NCI-H2081 (cell line): ENCODE measurements at places on chromosomes 12 and 14.

- no peak for DNase-seq
Observed at GRCh38 chr12:89768586-89769482, 60.2 kb upstream of the ATP2B1 start.

DNA sequence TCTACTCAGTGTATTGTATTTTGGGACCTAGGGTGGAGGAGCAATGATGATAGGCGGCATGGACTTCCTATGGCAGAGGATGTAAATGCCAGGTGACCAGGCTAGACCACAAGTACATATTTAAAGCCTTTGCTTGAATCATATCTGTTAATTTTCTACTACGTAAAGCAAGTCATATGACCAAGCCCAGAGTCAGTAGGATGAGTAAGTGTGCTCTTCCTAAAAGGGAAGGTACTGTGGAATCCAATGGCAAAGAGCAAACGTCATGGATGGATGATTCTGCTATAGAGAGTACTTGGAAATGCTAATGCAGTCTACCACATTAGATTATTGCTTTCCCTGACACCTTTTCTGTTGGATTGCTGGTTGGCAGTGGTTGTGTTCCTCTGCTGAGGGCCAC lies 16.8 kb downstream of the GPATCH2L start:
- DNase-seq = no peak

GRCh38 chr12:88538697-88539096 lies 41.6 kb downstream of the KITLG start:
- no peak for DNase-seq

DNA sequence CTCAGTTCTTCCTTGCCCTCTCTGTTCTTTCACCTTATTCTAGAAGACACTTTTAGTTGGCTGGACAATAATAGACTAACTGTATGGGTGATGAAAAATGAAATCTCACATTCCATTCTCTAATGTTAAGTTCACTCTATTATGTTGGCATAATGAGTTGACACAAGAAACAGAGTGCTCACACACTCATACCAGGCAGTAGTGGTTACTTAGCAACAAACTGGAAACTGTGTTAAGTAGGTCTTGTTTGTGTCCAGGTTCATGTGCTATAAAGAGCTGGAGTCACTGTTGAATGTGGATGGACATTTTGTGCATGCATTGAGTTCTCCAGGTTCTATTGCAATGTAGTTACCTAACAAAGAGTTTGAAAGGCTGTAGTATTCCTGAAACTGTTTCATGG lies 16.9 kb upstream of the PPP4R4 start:
- no peak for DNase-seq

DNA sequence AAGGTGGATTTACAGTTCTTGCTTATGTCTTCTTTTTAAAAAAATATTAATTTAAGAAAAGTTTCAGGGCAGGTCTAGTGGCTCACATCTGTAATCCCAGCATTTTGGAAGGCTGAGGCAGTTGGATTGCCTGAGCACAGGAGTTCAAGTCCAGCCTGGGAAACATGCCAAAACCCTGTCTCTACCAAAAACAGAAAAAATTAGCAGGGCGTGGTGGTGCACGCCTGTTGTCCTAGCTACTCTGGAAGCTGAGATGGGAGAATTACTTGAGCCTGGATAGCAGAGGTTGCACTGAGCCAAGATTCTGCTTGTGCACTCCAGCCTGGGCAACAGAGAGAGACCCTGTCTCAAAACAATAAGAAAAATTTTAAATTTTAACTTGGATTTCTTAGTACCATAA lies 5.4 kb upstream of the TAS2R46 start:
- peak; percentile 22 for DNase-seq

- peak; percentile 15 for DNase-seq
Observed at GRCh38 chr14:47044841-47045240, 393.3 kb upstream of the RPL10L start.

DNA sequence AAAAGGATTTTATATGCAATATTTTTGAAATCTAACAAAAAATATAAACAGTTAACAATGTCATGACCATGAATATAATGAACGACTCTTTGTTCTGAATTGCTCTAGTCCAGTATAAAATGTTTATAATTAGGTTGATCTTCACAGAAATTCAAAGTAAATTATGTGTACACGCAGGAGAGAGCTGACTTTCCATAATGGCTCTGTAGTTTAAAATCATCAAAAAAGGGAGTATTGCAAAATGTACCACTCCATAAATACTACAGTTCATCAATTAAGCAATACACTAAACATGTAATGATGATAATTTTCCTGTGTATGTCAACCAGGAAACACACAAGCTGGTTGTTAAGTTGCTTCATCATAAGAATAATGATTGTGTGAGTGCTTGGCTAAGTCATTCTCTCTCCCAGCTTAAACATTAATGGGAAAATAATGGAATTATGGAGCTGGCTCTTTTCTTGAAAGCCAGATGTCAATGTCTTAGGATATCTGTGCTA lies 189.5 kb upstream of the PLEKHG7 start:
- no peak for DNase-seq

DNA sequence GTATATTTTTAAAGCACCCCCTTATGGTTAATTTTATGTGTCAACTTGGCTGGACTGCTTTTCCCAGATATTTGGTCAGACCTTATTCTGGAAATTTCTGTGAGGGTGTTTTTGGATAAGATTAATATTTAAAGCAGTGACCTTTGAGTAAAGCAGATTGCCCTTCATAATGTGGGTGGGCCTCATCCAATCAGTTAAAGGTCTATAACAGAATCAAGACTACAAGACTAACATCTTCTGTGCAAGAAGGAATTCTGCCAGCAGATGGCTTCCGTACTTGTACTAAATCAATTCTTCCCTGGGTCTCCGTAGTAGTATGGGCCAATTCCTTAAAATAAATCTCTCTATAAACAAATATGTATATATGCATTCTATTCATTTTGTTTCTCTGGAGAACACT lies 257.6 kb downstream of the ETNK1 start:
- DNase-seq = no peak

- DNase-seq = no peak
Observed at GRCh38 chr12:18907127-18907526, 169.2 kb downstream of the CAPZA3 start.

DNA sequence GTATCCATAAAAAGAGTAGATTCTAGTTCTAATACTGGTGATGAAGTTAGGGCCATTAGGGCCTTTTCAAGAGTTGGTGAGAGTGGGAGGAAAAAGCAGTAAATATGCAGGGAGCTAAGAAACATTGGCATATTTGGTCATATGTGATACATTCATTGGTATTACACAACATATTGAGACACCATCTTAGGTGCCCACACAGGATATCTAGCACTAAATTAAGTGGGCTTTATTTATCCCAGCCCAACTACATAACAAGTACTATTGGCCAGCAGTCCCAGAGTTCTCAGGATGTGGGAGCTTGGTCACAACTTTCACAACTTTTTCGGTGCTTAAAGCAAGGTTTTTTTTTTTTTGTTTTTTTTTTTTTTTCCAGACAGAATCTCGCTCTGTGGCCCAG lies 2.0 kb upstream of the ING4 start:
- DNase-seq = no peak

DNA sequence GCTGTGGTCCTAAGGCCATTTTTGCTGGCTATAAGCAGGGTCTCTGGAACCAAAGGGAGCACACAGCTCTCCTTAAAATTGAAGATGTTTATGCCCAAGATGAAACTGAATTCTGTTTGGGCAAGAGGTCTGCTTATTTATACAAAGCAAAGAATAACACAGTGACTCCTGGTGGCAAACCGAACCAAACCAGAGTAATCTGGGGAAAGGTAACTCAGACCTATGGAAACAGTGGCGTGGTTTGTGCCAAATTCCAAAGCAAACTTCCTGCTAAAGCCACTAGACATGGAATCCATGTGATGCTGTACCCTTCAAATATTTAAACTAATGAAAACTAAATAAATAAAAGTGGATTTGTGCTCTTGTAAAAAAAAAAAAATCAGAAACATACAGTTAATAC lies 29.6 kb upstream of the BICDL1 start:
- no peak for DNase-seq

GRCh38 chr12:1234073-1234472 lies 243.1 kb downstream of the ERC1 start:
- no peak for DNase-seq

DNA sequence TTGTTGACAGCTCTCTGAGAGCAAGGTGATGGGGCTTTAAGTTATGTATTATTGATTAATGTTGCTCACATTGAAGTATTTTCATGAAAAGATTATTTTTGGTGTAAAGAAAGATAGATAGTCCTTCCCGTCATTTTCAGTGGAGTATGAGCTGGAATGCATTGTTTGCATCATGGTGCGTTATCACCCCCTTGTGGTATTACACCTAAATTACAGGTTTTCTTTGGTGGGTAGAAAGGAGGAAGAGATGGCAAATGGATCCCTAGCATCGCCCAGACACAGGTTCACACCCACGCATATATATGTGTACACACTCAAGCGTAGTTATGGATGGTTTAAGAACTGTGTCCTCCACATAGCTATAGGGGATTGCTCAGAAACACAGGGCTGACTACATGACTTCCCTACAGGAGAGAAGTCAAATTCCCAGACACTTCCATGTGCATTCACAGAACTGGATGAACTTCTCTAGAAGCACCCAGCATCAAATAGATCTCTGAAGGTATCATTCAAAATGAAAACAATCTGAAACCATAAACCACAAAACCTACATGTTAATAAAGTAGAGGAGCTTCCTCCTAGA lies 14.4 kb upstream of the SERPINA10 start:
- no peak for DNase-seq

DNA sequence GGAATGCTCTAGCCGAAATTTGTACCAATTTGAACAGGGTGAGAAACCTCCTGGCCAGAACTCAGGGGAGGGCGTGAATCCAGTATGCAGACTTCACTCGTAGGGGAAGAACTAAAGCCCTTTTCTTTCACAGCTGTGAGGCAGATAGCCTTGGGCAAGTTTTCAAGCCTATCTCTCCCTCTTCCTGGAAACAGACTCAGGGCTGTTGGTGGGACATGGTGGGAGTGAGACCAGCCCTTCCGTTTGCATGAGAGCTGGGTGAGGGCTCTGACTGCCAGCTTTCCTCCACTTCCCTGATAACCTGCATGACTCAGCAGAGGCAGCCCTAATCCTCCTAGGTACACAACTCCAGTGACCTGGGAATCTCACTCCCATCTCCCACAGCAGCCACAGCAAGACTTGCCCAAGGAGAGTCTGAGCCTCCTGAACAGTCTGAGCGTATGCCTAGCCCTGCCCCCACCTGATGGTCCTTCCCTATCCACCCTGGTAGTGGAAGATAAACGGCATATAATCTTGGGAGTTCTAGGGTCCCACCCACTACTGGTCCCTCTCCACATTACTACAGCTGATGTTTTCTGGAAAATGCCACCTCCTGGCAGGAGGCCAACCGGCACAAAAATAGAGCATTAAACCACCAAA lies 170.1 kb upstream of the AMIGO2 start:
- DNase-seq = no peak

DNA sequence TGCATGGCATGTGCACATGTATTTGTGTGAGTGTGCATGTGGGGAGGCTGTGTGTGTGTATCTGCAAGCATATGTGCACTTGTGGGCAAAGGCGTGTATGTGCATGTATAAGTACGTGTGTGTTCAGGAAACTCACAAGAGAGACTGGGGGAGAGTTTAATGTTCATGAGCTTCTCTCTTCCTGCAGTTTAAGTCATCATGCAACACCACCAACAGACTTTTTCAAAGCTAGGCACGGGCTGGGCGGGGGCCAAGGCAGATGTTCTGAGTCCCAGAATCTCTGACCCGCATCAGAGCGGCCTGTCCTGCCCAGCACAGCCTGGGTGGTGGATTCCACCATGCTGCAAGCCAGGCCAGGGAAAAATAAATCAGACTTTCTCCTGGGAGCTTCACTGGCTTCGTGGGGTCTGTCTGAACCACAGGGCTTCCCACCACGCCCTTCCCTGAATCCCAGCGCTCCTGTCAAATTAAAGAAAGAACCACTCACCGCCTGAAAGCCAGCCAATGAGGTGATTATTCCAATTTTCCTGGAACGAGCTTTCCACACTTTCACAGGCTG lies 75.7 kb downstream of the PITPNM2 start:
- no peak for DNase-seq

GRCh38 chr12:122167356-122167925 lies 6.6 kb downstream of the IL31 start:
- no peak for DNase-seq

DNA sequence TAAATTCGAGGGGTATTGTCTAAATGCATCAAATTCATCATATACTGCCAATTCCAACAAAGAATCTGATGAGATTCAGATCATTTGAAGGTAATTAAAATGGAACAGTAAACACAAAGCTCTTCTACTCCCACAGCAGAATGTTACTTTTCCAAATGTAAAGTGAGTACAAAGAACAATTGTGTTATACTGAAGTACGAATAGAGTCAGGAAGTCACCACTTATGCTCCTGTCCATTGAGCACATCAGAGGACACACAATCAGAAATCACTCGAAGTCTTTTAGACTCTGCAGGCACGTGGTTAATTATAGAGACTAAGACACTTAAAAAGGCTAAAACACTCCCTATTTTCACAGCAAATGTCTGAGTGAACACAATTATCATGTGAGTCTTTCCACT lies 388.5 kb upstream of the MIS18BP1 start:
- no peak for DNase-seq

DNA sequence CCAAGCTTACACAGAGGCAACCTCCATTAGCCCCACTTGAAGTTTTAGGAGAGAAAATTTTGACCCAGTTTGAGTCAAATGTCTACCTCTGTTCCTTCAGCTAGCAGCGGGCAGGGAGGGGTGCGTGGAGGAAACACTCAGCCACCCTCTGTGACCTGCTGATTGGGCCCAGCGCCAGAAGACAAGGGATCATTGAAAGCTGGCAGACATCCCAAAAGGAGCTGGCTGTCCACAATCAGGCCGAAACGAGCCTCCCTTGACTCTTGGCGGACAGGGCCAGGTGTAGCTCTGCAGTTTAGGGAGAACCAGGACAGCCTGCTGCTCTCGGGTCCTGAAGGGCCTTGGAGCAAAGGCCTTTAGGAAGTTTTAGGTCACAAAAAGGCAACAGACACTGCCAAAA lies 41.3 kb downstream of the CD9 start:
- DNase-seq = no peak

- DNase-seq = peak; percentile 68
Observed at GRCh38 chr14:61475316-61475715, 153.9 kb downstream of the PRKCH start.

GRCh38 chr14:63229330-63230059 lies 25.3 kb downstream of the RHOJ start:
- no peak for DNase-seq

DNA sequence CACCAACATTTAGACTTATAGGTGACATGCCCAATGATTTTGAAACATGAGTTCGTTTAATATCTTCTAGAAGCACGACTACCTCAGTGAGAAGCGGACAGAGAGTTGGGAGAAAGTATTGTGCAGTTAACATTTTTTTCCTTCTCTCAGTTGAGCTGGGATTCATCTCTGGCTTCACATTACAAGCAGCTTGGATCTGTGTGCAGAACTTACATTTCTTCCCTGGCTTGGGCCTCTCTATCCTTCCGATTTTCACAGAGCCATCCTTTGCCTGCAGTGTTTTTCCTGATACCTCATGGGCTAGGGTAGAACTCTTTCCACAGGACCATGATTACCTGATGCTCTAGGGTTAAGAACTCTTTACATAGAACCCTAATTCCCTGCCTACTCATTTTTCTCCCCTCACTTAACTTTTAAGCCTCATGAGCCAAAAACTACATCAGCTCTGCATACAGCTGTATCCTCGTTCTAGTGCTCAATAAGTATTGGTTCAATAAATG lies 86.5 kb downstream of the FLRT2 start:
- no peak for DNase-seq
